ENCODE measurements at places on chromosomes 1 and 21. TPM values are rescaled to one million over a fixed set of nuclear protein-coding genes. Genes with fewer than 3 reads are reported as not detected.
A peak's percentile ranks its signal among the peaks of the same experiment; 100 is the strongest.

ADGRB2 gene
- 8.3 TPM for total RNA-seq

KMO gene
- not detected for total RNA-seq

GRCh38 chr1:179047636-179047997 lies 21.9 kb downstream of the FAM20B start:
- DNase-seq = peak; percentile 34

TATDN3 gene
- total RNA-seq = 12.5 TPM

GRCh38 chr1:222583079-222583478 lies 6.7 kb downstream of the TAF1A start:
- DNase-seq = no peak

DNA sequence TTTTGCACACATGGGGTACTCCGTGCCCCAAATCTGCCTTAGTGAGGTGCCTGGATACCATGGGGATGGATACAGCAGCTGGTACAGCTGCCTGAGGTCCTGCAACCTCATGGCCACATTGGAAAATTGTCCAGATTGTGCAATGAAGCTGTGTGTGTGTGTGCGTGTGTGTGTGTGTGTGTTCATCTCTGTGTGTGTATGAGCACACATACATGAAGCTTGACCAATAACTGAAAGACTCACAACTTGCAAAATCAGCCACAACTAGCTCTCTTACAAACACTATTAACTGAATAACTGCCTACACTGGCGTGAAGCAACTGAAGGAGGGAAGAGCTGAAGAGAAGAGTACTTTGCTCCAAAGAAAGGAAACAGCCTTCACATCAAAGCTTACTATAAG lies 78.1 kb downstream of the ERG start:
- no peak for DNase-seq

- DNase-seq = no peak
Measured at GRCh38 chr1:64511044-64511443, 41.1 kb downstream of the CACHD1 start.

DNA sequence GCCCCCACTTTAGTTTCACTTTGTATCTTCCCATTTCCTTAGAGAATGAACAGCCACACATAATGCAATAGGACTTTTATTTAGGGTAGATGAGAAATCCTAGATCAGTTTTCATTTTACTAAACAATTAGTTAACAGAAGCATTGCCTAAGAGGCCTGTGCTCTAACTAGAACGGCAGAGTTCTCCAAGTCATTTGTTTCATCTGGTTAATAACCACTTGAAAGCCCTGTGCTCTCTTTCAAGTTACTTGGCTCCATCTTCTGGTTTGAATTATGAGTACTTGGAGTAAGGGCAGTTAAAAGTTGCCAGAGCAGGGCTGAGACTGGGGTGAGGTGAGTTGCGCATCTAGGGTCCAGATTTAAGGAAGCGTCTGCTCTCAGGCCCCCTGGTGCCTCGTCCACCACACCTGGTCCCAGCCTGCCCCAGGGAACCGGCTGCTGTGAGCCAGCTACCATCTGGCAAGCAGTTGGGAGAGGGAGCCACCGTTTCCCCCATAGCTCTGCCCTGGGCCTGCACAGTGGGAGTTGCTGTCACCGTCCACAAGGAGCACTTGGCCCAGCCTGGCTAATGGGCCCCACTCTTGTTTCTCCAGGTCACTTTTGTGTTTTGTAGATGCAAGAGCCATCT lies 18.1 kb upstream of the SLC44A3 start:
- peak; percentile 87 for DNase-seq

CFAP141 gene
- total RNA-seq = not detected

- no peak for DNase-seq
Measured at GRCh38 chr1:41874903-41875411, 43.8 kb downstream of the HIVEP3 start.

DNA sequence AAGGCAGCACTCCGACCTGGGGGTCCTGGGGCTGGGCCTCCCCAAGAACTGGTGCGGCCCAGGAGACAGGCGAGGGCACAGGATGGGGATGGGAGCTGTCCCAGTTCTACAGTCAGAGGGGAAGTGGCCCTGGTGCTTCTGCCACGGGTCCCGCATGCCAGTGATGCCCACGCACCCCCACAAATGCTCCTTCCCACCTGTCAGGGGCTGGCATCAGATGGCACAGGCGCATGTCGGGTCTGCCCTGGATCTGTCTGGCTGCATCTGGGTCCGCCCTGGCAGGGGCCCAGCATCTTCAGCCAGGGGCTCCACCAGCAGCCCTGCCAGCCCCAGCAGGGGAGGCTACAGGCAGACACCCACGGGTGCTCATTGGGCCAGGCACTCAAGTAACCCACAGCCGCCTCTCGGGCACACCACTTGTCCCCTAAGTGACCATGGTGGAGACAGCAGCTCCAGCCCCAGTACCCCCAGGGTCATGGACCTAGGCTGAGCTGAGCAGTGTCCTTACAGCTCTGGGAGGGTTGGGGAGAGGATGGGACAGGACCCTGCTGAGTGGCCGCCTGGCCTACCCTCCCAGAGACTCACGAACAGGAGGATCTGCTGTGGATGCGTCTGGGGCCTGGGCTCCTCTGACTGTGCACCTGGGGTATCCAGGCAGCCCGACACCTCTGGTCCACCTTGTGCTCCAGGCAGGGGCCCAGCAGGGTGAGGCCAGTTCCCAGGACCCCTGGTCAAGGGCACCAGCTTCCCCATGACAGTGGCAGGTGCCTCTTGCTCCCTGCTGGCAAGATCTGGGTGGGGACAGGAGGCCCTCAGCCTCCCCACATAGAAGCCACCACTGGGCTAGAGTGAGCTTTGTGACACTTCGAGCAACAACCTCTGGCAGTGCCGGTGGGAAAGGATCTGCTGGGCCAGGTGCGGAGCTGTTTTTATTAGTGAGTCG lies 5.4 kb downstream of the SMIM1 start:
- DNase-seq = no peak

GRCh38 chr1:93988634-93989350 lies 79.6 kb upstream of the GCLM start:
- peak; percentile 52 for DNase-seq

SELENBP1 gene
- total RNA-seq = 4.5 TPM

- no peak for DNase-seq
Measured at GRCh38 chr1:71267220-71267619, 186.4 kb upstream of the ZRANB2 start.

DNA sequence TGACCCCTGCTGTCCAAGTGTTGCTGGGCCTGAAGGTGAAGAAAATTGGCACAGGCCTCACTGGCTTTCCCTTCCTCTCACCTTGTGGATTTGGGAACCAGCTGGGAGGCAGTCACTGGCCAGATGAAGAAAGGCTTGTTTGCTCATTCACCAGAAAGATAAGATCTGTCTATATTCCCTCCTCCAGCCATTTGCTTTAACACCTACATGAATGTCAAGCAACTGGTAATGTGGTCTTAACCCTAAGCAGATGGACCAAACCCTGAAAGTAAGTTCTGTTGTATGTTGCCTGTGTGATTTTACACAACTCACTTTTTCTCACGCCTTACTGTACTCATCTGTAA lies 10.3 kb upstream of the SRRM1 start:
- no peak for DNase-seq

- no peak for DNase-seq
Measured at GRCh38 chr1:64131155-64131554, 72.3 kb upstream of the UBE2U start.

DNA sequence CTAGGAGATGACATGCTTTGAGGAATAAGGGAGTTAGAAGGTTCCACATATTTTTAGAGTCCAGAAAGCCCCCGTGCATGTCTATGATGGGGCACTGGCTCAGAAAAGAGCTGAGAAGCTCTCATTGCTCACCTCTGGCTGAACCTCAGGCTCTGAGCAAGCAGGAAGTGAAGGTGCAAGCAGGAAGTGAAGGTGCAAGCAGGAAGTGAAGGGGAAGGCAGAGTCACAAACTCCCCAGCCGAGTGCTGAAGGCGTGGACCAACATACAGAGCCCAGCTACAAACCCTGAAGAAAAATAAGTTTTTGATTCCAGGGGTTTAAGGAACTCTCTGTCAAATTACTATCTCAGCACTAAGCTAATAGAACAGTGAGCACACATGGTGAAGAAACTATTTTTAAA lies 7.0 kb downstream of the KRTAP10-8 start:
- no peak for DNase-seq

DNA sequence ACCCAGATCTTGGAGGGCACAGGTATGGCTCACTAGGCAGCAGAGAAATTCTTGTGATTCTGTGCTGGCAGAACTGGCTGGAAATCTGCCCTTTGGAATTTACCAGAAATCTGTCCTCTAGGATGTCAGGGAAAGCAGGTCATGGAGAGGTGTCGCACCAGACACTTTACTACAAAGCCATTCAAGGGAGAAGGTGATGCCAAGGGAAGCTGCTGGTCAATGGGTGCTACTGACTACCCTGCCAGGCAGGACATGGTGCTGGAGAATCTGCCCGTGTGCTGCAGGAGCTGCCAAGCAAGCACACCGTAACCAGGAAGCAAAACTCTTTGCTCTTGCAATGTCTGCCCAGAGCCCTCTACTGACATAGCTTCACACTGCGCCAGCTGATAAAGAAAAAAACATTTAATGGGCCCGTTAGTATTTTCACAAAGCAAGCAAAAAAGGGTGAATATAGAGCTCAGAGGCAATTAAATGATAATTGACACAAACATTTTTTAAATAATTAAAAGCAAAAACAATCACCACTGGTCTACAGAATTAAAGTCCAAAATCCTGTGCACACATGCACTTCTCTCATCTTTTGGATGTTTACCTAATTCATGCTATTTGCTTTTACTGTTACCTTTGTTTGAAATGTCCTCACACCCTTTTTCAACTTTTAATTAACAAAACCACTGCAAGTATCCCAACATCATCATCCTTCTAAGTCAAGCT lies 7.2 kb upstream of the FBXO28 start:
- peak; percentile 72 for DNase-seq

ZNF593OS gene
- total RNA-seq = not detected

- no peak for DNase-seq
Measured at GRCh38 chr1:54888080-54888733, 1.2 kb upstream of the DHCR24 start.

RGS13 gene
- total RNA-seq = 0.20 TPM

SLC35F3 gene
- 0.64 TPM for total RNA-seq

DNA sequence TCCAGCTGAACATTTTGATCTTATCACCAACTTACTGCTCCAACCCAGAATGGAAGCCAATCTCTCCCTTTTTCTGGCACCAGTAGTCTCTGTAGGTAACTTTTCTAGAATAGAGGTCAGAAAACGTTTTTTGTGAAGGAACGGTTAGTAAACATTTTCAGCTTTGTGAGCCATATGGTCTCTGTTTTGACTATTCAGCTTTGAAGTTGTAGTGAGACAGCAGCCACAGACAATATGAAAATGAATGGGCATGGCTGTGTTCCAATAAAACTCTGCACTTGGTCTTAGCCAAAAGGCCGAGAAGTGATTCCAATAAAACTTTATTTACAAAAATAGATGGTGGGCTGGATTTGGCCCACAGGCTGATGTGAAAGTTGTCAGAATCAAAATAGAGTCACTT lies 28.9 kb downstream of the MAP10 start:
- DNase-seq = peak; percentile 71

- no peak for DNase-seq
Measured at GRCh38 chr21:39668369-39668768, 55.6 kb downstream of the B3GALT5 start.

ZNF678 gene
- 4.1 TPM for total RNA-seq

GRCh38 chr1:5661196-5662085 lies 330.8 kb downstream of the NPHP4 start:
- no peak for DNase-seq

- DNase-seq = peak; percentile 3
Measured at GRCh38 chr1:119506941-119507340, at the start of gene HSD3B1. Gene HSD3B1 (plus strand): TSS chr1:119507210. CDS start chr1:119507477, 267 bp downstream.

All from M059J (cell line).